ENCODE measurements at places on chromosomes 11 and 22.

- DNase-seq: no peak
These were observed 2830.6 kb upstream of the OR11H1 start for GRCh38 chr22:12697441-12697840.

DNA sequence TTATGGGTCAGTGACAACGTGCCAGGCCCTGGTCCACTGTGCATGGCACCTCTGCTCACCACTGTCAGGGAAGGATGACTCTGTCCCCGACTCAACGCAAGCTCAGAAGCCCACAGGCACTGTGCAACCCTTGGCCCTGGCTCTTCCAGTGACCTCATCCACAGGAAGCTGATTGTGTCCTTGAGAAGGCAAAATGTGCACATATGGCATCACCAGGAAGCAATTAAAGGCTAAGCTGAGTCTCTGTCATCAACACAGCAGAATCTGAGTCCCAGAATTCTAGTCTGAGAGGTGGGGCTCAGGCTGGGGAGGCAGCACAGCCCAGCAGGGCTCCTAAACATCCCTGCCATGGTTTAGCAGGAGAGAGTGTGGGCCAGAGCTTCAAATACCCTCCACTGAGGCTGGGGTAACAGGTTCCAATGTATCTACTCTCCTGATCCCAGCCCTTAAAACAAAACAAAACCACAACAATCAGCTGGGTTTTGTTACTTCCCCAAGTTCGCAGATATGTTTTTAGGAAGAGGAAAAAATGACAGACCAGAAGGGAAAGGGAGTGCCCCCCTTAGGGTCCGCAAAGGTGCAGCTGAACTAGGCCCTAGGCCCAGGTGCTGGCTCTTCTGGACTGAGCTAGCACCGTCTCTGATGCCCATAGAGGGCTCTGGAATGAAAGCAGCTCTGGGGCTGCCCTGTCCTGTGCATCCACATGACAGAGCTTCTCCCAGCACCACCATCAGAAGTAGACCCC, 33.5 kb upstream of the GNAZ start:
- no peak for DNase-seq

DNA sequence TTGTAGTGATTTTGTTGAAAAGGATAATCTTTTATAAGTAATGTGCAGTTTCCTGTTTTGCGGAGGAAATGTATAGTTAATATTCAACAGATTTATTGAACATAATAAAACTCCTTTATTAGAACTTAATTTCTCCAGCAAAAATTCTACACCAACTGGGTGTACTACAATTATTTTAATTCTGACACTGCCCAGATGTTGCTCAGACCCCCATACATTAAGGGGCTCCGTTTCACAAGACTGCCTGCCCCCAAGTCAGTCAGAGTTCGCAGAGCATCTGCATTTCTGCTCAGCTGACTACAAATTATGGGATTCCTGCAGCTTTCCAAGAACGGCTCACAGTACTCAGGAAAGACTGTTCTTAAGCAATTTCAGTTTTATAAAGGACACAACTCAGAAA, 6.2 kb downstream of the CEP57 start:
- no peak for DNase-seq

DNA sequence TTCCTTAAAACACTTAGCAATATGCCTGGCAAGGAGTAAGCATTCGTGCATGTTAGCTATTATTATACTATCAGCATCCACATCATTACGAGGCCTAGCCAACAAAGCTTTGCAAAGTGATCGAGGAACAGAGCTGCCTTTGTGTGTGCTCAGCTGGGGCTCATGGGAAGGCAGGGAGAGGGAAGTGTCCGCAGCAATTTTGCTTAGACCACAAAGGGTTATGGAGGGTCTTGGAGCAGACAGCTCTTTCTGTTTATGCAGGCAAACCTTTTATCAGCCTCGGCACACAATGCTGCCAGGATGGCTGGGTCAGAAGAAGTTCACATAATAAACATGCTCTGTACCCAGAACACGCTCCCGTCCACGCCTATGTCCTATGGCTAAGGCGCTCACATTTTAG, 10.9 kb upstream of the DKK3 start:
- no peak for DNase-seq

DNA sequence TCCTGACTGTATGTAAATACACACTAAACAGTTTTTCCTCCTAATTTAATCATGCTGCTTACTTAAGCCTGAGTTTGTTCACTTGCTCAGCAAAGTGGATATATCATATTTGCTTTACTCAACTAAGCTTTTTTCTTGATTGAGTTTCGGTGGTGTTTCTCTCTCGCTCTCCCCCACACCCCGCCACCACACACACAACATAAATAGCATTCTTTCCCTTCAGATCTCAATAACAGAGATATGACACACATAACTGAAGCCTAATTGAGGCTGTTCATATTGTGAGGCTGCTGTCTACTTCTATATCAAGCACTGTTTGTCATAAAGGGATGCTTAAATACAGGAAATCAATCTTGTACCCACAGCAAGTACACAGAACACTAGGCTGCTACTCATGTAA, 364.9 kb downstream of the FAT3 start:
- DNase-seq: no peak

DNA sequence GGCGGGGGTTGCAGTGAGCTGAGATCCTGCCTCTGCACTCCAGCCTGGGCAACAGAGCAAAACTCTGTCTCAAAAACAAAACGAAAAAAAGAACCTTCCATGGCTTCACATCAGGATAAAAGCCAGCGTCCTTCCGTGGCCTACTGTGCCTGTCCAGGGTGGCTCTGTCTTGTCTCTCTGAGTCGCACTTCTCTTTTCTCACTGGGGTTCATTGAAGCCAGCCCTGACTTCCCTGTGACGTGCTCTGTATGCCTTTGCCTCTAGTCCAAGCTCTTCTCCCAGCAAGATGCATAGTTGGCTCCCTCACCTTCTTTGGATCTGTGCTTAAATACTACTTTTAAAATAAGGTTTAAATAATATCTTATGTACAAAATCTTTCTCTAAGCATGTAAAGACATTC, 11.6 kb downstream of the ATXN10 start:
- no peak for DNase-seq

- DNase-seq: no peak
These were observed 40.7 kb downstream of the CSTPP1 start for GRCh38 chr11:46977038-46977813.

DNA sequence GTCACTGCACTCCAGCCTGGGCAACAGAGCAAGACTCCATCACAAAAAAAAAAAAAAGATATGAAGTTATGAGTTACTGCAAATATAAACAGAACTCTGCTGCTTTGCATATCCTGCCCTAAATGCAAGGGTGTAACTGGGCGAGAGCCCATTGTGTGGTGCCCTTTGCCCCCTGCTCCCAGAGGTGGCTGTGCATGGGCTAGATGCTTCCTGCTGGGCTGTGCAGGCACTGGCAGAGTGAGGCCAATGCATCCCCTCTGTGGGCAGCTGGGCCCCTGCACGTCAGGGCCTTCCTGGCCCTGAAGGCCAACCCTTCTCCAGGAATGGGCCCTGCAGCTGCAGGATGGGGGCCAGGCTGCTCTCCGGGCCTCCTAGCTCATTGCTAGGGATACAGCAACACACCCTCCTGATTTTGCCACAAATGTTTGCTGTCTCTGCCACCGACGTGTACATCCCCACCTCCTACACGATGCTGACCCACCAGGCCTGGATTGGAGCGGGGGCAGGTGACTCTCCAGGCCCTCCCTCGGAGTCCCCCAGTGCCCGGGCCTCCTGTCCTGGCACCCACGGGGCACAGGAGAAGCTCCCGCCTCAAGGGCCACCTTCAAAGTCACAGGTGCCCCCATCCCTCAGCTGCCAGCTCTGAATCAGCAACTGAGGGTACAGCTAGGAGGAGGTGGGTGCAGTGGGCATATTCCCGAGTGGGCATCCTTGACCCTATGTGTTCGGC, 40.7 kb upstream of the COMT start:
- no peak for DNase-seq

DNA sequence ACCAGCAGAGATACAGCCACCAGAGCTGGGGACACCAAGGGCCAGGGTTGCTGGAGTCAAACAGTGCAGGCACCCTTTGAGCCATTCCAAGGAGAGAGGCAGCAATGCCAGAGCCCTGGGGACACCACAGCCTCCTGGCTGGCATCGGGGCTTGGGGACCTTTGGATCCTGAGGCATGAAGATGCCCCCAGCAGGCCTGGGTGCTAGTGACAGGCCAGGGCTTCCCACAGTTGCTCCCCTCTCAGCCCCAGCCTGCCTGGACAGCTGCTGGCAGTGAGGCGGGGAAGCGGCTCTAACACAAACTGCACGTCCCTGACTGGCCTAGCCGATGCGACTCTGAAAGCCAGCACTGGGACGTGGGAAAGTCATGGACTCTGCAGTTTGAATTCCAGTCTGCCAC, 2.7 kb downstream of the CD5 start:
- DNase-seq: no peak

DNA sequence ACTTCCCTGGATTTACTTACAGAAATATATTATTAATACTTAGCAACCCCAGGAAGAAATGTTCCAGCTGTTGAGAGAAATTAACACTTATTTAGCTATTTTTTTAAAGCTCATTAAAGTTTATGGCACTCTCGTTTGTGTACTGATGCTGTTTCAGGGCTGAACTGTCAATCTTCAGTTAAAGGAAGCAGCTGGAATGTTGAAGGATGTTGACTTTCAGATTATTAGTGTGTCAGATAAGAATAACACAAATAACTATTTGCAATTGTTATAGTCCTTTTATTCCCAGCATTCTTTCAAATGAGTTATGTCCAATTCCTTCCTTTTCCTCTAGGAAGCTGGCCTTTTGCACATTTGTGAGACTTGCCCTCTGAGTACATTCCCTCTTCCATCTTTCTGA, 278.2 kb upstream of the RAG2 start:
- DNase-seq: no peak

DNA sequence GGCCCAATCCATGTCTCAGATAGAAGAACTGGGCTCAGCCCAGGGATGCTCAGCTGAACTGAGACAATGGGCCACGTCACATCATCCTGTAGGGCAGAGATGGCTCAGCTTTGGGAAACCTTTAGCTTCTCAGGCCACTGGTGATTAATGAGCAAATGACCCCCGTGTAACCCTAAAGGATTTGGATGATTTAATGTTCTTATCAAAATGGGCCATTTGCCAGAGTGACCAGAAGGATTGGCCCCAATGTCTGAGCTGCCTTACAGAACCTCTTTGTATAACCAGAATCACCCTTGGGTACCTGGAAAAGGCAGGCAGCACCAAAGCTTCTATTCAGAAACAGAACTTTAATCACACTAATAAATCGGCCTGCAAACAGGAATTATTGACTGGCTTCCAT, 73.7 kb downstream of the ABTB2 start:
- no peak for DNase-seq
